ENCODE measurements at places on chromosomes 16 and 17.
A peak's percentile ranks its signal among the peaks of the same experiment; 100 is the strongest.

- no peak for DNase-seq
These were observed 12.3 kb downstream of the NUPR1 start for GRCh38 chr16:28526201-28527099.

GRCh38 chr16:31356566-31357323 is 1.8 kb downstream of the ITGAX start:
- DNase-seq = no peak

GRCh38 chr16:20383106-20384029 is 21.2 kb downstream of the PDILT start:
- DNase-seq = no peak

- DNase-seq = no peak
These were observed 23.1 kb upstream of the C16orf78 start for GRCh38 chr16:49350265-49351095.

DNA sequence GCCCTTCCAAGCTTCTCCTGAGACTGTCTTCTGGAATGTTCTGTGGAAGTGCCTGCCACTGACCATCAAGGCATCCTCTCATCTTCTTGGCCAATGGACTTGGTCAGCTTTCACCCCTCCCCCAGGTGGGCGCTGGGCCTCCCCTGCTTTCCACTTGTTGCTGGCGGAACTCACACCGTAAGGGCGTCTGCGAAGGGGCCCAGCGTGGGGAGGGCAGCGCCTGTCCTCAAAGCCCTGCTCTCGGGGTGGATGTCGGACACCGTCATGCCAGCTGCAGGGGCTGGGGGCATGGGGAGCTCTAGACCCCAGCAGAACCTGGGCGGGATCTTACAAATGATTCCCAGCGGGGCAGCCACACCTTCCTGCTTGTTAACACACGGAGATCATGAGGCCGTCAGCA is 11.6 kb upstream of the ZFPM1 start:
- no peak for DNase-seq

- DNase-seq = no peak
These were observed 12.4 kb downstream of the TENT4B start for GRCh38 chr16:50165473-50165872.

GRCh38 chr17:1398931-1399678 is 917 bp downstream of the YWHAE start:
- DNase-seq = peak; percentile 11

DNA sequence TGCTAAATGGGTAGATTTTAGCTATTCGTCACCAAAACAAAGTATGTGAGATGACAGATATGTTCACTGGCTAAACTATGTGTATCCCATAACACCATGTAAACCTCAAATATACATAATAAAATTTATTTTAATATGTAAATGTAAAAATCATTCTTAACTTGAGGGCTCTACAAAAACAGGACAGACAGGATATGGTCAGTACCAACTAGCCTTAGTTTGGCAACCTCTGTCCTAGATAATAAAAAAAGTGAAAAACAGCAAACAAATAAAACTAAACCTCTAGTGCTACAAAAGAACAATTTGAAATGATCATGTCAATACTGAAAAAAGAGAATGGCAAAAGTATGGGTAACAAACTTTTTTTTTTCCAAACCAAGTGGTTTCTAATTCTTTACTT is 33.8 kb downstream of the NCOR1 start:
- no peak for DNase-seq

DNA sequence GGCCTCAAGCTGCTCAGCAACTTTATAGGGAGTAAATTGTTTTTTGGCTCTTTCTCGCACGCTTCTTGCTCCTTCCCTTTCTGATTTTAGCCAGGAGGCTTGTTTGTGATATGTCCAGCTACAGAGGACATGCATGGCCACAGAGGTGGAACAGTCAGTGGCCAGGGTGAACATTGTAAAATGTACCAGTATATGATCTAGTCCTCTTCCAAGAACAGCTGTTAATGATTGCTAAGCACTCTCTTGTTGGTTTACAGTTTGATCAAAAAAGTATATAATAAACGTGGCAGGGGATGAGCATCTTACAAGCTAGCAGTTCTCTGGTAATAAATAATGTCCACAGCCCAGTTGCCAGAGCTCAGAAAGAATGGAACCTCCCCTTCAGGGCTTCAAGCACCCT is 461.7 kb upstream of the DYNLRB2 start:
- no peak for DNase-seq

GRCh38 chr17:62164747-62165722 is 100.0 kb upstream of the MED13 start:
- no peak for DNase-seq

All from activated T-helper 9 cell treated with anti-CD3 and anti-CD28 coated beads, Interleukin-2, amount 50 U/mL, for 16 hours (primary cell).